ENCODE measurements at places on chromosomes 12 and 14.

DNA sequence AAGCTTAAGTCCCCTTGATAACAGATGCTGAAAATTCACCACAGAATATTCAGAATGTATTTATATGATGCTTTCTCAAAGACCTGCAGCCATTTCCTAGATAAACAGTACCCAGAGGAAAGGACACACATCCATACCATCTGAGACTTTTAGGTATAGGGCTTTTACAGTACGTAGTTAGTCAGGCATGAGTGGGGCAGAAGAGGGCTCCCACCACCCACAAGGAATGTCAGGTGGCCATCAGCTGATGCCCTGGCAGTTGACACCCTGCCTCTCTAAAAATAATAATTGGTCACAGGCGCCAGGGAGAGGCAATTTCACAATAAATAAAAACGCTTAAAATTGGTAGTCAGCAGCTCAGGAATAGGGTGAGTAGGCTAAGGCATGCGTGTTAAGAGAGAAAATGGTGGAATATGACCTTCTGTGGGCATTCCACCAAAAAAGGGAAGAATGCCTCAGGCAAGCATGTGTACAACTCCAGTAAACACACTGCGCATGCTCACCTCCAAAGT, 7.8 kb upstream of the TAS2R46 start:
- H3K4me1 ChIP-seq = no peaks in the 10 kb centered on the region
- no peaks in the 10 kb centered on the region for H3K36me3 ChIP-seq
- no peaks in the 10 kb centered on the region for H3K27me3 ChIP-seq
- H3K27ac ChIP-seq = no peak overlapping the region

- peak overlapping the region; percentile 91 for H3K27ac ChIP-seq
- no peaks in the 10 kb centered on the region for H3K27me3 ChIP-seq
- H3K36me3 ChIP-seq = peaks cover 12% of the 10 kb centered on the region
- peak overlapping the region; percentile 93 for H3K4me3 ChIP-seq
- peaks cover 18% of the 10 kb centered on the region for H3K4me1 ChIP-seq
Observed at GRCh38 chr14:20469890-20470602, 840 bp downstream of the PNP start.

GRCh38 chr12:12436831-12437345, 80.0 kb downstream of the BORCS5 start:
- DNase-seq = no peak
- H3K27ac ChIP-seq = no peak overlapping the region
- peaks cover 37% of the 10 kb centered on the region for H3K4me1 ChIP-seq
- H3K36me3 ChIP-seq = peaks cover 5% of the 10 kb centered on the region
- H3K27me3 ChIP-seq = no peaks in the 10 kb centered on the region

DNA sequence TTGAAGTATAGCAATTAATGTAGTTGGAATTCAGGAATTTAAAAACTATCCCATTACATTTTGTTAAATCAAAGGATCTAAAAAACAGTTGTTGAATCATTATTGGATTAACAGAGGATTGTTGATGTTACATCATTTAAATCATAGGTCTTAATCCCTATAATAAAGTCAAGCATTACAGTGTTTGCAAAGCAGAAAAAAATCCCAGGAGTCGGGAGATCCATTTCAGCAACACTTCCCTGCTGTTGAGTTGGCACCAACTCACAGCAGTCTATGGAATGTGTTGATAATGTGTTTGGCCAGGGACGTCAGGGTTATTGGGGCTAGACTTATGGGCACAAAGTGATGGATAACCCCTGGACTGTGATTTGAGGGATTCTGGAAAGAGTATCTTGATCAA, 99.1 kb upstream of the TMTC1 start:
- H3K4me1 ChIP-seq = no peaks in the 10 kb centered on the region
- no peaks in the 10 kb centered on the region for H3K27me3 ChIP-seq
- H3K36me3 ChIP-seq = no peaks in the 10 kb centered on the region
- no peak for DNase-seq
- H3K4me3 ChIP-seq = no peak overlapping the region

DNA sequence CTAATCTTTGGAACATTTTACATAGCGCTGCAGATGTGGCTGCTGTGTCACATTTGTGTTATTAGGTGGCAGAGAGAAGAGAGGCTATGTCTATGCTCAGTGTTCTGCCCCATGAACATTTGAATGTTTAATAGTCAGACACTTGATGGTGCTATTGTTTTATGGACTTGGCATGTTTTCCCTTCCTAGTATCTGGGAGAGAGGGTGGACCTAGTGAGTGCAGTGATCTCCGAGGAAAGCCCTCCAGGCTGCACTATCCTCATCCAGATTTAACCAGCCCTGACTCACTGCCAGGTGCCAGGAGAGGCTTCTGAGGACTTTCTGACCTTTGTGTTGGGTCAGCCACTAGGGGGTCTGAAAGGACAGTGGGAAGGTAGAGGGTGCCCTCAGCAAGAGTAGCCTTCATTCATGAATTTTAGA, 24.3 kb downstream of the ZFC3H1 start:
- H3K27me3 ChIP-seq = no peaks in the 10 kb centered on the region
- no peak overlapping the region for H3K4me3 ChIP-seq
- peak overlapping the region; percentile 5 for H3K27ac ChIP-seq
- peaks cover 33% of the 10 kb centered on the region for H3K36me3 ChIP-seq

DNA sequence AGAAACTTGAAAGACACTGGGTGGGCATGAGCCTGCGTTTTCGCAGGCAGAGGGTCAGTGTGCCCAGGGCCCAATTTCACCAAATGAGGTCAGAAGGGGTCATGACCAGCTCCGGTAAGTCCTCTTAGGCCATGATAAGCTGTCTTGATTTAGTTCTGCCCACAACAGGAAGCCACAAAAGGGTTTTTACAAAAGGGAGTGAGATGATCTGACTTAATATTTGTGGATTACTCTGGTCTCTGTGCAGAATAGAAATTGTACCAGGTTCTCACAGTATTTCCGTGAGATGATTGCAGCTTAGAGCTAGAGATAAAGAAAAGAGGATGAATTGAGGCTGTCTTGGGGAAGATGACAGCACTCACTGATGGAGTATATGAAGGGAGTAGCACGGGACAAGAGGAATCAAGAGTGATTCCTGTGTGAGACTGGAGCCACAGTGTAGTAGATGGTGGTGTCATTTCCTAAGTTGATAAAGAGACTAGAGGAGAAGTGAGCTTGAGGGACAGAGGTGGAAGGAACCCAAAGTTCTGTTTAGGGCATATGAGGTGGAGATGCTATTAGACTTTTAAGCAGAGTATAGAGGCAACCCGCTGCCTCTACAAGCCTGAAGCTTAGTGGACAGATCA, 288.3 kb upstream of the AMIGO2 start:
- no peaks in the 10 kb centered on the region for H3K27me3 ChIP-seq
- no peaks in the 10 kb centered on the region for H3K4me1 ChIP-seq
- H3K36me3 ChIP-seq = no peaks in the 10 kb centered on the region
- H3K4me3 ChIP-seq = no peak overlapping the region
- no peak overlapping the region for H3K27ac ChIP-seq

- no peak for DNase-seq
- no peak overlapping the region for H3K4me3 ChIP-seq
- H3K27ac ChIP-seq = no peak overlapping the region
- H3K4me1 ChIP-seq = peaks cover 3% of the 10 kb centered on the region
- no peaks in the 10 kb centered on the region for H3K36me3 ChIP-seq
- H3K27me3 ChIP-seq = no peaks in the 10 kb centered on the region
Observed at GRCh38 chr14:87111741-87112140, 881.2 kb downstream of the GALC start.

DNA sequence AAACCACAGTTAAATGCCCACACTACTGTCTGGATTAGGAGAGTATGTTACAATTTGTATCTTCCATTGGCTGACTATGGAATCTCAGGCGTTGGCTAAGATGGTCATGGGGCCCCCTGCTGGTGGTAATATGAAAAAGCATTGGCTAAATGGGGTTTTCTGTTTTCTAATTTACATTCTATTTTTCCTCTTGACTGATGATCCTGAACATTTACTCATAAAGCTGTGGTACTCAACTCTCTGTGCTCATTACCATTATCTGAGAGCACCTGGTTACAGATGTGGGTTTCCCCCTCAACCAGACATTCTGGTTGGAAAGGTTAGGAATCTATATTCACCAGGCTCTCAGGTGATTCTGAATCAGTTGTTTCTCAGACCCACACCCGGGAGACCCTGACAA, 64.8 kb downstream of the WSCD2 start:
- no peaks in the 10 kb centered on the region for H3K27me3 ChIP-seq
- DNase-seq = no peak
- no peak overlapping the region for H3K27ac ChIP-seq
- no peak overlapping the region for H3K4me3 ChIP-seq

DNA sequence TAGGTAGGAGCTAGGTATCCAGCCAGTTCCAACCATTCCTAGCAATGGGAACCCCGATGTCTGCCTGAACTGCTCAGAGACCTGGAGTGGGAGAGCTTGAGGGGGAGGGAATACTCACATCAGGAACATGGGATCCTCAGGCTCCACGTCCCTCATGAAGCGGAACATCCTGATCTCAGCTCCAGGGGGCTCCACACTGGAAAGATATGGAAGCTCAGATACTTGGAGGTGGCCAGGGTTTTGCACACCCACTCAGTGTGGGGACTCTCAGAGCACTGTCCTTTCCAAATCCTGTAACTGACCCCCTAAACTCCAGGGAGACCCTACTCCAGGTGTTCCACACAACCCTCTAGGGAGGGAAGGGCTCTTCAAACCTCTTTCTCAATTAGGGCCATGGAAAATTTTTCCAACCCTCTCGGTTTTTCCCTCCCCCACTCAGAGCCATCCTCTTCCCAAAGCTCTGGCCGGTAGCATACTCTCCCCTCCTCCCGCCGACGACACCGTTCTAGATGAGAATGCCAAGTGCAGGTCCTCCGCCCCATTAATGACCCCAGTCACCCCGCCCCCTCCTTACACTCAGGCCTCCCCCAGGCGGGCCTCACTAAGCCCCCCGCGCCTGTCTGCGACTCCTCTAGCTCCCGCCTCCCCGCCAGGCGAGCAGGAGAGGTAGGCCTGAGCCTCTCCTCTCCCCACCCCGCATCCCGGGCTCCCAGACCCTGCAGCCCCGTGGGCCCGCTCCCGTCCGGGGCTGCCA, 597 bp downstream of the MLF2 start:
- H3K4me1 ChIP-seq = peaks cover 25% of the 10 kb centered on the region
- DNase-seq = no peak
- H3K4me3 ChIP-seq = peak overlapping the region; percentile 93
- peak overlapping the region; percentile 99 for H3K27ac ChIP-seq

DNA sequence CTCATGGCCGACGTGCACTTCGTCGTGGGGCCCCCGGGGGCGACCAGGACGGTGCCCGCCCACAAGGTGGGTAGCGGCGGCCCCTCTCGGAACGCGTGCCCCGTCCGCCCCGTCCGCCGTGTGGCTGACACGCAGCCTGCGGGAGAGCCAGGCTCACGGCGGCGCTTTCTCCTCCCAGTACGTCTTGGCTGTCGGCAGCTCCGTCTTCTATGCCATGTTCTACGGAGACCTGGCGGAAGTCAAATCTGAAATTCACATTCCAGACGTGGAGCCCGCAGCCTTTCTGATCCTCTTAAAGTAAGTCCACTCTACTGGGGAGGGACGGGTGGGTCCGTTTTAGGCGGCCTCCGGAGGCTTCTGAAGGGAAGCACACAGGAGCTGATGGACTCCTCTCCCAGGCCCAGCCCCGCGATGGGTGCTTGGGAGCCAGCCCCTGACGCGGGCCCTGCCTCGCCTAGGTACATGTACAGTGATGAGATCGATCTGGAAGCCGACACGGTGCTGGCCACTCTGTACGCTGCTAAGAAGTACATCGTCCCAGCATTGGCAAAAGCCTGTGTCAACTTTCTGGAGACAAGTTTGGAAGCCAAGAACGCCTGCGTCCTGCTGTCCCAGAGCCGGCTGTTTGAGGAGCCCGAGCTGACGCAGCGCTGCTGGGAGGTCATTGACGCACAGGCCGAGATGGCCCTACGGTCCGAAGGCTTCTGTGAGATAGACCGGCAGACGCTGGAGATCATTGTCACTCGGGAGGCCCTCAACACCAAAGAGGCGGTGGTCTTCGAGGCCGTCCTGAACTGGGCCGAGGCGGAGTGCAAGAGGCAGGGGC, 1.1 kb downstream of the BTBD6 start:
- H3K27me3 ChIP-seq = no peaks in the 10 kb centered on the region
- peaks cover 7% of the 10 kb centered on the region for H3K4me1 ChIP-seq
- DNase-seq = no peak
- peaks cover 17% of the 10 kb centered on the region for H3K36me3 ChIP-seq
- peak overlapping the region; percentile 40 for H3K27ac ChIP-seq

Measured in keratinocyte (primary cell).